Activated T-helper 2 cell treated with anti-CD3 and anti-CD28 coated beads, Interferon-gamma antibody, Interleukin-2, Interleukin-4, amounts not matched to agents 10 μg/mL and 5 μg/mL and 100 μg/mL, durations not matched to agents 14 hours and 24 hours and 36 hours (primary cell): ENCODE measurements at places on chromosomes 7 and 10. TPM values are rescaled to one million over a fixed set of nuclear protein-coding genes. Genes with fewer than 3 reads are reported as not detected.

DNA sequence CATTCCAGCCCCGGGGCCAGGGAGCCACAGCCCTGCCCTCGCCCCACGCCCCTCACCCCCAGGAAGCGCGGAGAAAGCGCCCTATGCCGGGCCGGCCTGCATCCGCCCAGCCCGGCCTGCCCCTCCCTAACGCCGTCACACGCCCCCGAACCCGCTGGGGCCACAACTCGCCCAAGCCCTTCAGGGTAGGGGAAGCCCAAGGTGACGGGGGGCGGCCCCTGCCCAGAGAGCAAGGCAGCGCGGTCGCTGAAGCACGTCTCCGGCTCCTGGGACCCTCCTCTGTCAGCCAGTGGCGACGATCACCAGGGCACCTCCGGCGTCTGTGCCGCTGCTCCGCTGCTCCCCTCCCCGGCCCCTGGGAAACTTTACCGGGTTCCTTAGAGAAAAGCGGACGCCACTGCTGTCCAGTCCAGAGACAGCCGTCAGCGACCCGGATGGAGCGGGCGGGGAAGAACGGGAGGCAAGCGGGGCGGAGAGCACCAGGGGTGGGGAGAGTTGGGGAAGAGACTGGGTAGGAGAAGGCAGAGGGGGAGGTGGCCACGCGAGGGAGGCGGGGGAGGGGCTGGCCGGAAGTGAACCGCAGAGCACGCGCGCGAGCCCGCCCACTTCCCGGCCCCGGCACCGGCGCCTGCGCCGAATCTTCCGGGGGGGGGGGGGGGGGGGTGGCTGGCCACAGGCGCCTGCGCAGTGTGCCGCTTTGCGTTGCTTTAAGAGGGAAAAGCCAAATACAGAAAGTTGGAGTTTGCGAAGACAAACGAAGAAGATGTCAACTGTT is at the start of gene HERC4:
Gene HERC4, minus strand, starts transcription at position 509 of the 775 bp plus-strand sequence. CDS start 2,175 bp downstream, outside the sequence.
- peak; percentile 83 for DNase-seq

- no peak for DNase-seq
These were observed 89.7 kb downstream of the AMPH start for GRCh38 chr7:38541440-38541839.

- no peak for DNase-seq
These were observed 7.9 kb upstream of the WIPF3 start for GRCh38 chr7:29798422-29798821.

DNA sequence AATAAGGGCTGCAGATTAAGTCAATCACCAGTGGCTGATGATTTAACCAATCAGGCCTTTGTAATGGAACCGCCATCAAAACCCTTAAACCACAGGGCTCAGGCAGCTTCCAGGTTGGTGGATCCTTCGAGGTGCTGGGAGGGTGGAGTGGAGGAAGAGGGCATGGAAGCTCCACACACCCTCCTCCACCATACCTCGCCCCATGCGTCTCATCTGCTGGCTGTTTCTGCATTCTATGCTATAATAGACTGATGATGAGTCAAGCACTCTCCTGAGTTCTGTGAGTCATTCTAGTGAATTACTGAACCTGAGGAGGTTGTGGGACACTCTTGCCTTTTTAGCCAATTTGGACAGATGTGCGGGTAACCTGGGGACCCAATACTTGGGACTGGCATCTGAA is 43.9 kb downstream of the CHST15 start:
- no peak for DNase-seq

DNA sequence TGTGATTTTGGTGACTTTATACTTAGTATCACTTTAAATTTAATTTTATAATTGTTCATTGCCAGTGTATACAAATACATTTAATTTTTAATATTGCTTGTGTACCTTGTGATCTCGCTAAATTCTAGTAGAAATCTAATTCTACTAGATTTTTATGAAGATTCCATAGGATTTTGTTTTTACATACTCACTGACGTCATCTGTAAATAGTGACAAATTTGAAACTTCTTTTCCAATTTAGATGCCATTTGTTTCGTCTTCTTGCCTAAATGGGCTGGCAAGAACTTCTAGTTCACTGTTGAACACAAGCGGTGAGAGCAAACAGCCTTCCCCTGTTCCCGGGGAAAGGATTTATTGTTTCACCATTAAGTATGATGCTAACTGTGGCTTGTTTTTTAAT is 17.3 kb upstream of the PNLIPRP3 start:
- no peak for DNase-seq

- no peak for DNase-seq
These were observed 19.7 kb downstream of the MXI1 start for GRCh38 chr10:110226926-110227641.

DNA sequence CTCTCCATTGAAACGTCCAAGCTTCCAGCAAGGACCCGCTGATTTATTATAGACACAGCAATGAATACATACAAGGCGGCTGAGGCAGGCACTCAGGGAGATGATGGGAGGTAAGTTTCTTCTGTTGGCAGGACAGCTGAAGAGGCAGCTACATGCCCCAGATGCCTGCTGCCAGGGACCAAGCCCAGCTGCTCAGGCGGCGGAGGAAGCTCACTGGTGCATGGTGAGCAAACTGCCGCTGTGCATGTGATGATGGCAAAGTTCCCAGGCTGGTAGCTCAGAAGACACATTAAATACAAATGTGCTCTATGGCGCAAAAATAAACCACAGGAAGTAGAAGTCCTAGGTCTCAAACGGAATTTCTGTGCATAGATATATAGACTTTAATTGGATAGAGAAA is 2.3 kb downstream of the DNTT start:
- DNase-seq: no peak

GRCh38 chr7:116218051-116218645 is 7.8 kb downstream of the TES start:
- no peak for DNase-seq

DNA sequence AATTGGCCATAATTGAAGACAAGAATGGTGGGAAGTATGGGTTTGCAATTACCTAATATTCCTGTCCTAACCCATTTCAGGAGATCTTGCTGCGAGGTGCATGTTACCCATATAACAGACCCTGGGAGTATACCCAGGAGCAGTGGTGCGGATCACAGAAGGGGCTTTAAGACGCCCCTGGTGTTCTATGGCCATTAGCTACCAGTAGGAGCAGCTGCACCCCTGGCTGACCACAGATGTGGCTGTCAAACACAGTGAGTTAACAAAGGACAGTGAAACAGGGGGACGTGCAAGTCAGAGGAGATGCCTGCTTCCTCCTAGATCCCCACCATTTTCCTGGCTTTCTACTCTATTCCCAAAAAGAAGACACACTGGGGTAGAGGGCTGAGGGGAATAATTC is 25.2 kb downstream of the AOC1 start:
- DNase-seq: no peak

GRCh38 chr7:105924945-105925344 is 38.1 kb upstream of the CDHR3 start:
- DNase-seq: peak; percentile 32

DNA sequence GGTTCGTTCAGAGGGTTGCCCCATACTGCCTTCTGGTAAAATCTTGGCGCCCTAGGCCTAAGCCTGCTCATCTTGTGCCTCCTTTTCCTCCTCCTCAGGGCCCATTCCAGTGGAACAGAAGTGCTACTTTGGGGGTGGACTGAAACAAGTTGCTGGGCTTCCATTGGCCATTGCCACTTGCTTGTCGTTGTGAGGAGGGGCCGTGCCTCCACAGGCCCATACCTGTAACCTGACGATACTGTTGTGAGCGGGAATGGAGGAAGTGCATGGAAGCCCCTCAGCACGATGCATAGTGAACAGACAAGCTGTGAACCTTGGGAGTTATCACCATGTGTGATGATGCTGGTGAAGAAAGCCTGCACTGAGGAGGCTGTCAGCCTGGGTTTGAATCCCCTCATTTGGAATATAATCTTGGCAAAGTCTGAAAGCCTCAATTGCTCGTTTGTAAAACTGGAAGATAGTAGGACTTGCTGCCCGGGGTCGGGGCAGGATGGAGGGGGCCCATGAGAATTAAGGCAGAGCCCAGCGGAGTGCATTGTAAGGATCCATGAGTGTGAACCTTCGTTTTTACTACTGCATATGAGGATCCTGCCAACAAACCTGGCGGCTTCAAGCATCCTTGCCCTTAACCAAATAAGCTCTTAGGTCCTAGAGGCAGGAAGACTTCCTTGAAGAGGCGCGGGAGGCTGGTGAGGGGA is 671 bp upstream of the PAPSS2 start:
- no peak for DNase-seq

- no peak for DNase-seq
These were observed 482 bp upstream of the ACTR3C start for GRCh38 chr7:150323682-150324372.

DNA sequence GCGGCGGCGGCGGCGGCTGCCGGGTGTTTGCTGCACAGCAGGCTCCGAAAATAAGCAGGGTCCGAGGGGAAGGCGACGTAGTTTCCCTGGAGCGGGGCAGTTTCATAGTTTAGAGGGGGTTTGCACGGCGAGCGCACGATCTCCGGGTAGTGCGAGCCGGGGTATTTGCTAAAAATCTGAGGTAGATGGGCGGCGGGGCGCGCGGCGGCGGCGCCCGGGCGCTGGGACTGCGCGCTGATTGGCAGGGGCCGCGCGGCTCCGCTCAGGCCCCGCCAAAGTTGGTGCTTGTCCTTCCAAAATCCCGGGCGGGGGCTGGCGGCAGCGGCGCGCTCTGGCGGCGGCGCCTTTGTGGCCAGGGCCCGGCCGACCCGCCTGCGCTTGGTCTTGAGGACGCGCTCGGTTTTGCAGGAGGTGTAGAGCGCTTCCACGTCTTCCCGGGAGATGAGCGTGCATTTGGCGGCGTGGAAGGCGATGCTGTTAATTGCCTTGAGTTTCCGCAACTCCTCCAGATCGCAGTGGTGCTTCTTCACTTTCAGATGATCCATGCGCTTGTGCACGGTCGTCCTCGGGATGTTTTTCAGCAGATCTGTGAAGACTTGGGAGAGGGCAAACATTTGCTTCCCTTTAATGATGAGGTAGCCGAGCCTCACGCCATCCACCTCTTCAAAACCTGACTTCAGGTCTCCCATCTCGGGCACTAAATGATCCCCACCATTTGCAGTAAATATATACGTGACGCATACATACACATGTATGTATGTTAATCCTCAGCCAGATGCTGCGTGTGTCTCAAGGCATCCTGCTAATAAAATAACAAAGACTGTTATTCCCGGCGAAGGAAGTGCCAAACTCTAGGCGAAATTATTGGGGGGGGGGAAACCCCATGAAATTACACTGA is 8.1 kb downstream of the SKIDA1 start:
- DNase-seq: no peak

DNA sequence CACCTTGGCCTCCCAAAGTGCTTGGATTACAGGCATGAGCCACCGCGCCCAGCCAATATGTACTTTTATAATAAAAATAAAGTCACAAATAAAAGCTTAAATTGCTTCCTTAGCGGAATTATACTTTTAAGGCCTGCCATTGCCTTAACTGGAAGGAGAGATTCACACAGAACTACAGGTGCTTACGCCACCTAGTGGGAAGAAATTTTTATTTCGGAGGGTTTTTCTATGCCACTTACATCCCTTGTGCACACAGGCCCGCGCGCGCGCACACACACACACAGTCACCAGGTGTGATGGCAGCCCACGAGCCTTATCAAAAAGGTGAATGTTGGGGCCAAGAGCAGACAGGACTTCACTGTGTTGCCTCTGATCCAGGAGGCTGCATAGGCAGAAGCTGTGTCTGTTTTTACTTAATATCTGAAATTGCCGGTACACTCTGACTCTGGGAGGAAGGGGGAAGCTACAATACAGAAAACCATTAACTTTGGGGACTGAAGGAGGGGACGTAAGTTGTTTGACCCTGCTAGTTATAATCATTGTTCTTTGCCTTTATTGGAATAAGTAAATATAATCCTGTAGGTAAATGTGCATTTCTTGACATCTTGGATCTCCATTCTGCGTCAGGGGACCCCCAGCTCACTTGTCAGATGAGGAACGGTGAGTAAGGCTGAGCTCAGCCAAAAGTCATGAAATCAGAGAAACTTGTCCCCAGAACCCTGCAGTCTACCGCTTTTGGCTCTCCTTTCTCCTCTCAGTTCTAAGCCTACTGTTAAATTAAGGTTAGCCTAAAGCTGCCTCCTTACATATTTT is 87.1 kb downstream of the SLC16A9 start:
- peak; percentile 13 for DNase-seq

Gene ICA1
- total RNA-seq: 3.9 and 4.8 TPM in 2 replicates

Gene MOGAT3
- total RNA-seq: not detected in 2 replicates

Gene PNLIPRP2
- total RNA-seq: not detected in 2 replicates
